ENCODE measurements at places on chromosomes 5 and 9. TPM values are rescaled to one million over a fixed set of nuclear protein-coding genes. Genes with fewer than 3 reads are reported as not detected.

The IGIP gene
- 3.4 TPM for total RNA-seq

The ITGA1 gene
- 14.8 TPM for total RNA-seq

The SLCO6A1 gene
- total RNA-seq, result not detected

The RNF180 gene
- 3.1 TPM for total RNA-seq

The ANXA2R gene
- 1.7 TPM for total RNA-seq

The EQTN gene
- total RNA-seq, result not detected

The NEUROG1 gene
- not detected for total RNA-seq

The GMCL2 gene
- not detected for total RNA-seq

The LHX3 gene
- total RNA-seq, result not detected

The SIGMAR1 gene
- 273 TPM for total RNA-seq

The NR6A1 gene
- 1.1 TPM for total RNA-seq

The SPATA31C1 gene
- total RNA-seq, result not detected

The OBP2A gene
- total RNA-seq, result not detected

The SOHLH1 gene
- not detected for total RNA-seq

The ABO gene
- not detected for total RNA-seq

The PRLR gene
- 0.75 TPM for total RNA-seq

Measured in LHCN-M2 (cell line).